ENCODE measurements at places on chromosomes 6 and 20.

GRCh38 chr6:32982702-32983492, 14.5 kb downstream of the BRD2 start:
- DNase-seq, result peak; percentile 50

DNA sequence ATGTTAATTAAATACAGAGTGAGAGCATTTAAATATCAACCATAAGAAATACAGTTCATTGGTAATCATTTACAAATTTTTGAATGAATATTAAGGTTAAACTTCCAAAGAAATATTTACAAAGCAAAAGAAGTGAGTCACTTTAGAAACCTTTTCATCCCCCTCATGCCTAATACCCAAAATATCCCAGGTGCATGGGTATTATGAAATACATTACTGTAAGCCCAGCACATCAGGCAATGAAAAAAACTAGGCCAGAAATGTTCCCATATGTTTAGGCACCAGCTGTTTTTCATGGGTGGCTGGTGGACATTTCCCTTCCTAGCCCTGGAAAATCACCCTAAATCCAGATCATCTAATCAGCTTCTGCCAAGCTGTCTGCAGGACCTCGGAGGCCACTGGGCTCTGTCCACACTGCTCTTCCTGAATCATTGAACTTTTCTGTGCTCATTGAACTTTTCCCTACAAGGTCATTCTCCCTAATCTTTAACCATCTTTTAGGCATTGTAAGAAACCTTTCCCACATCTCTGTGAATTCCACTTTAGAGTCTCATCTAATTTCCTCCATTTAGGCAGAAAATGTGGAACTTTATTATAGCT, 145.3 kb upstream of the STXBP5 start:
- DNase-seq, result no peak

GRCh38 chr6:21213492-21213891, 380.1 kb upstream of the SOX4 start:
- DNase-seq, result no peak

DNA sequence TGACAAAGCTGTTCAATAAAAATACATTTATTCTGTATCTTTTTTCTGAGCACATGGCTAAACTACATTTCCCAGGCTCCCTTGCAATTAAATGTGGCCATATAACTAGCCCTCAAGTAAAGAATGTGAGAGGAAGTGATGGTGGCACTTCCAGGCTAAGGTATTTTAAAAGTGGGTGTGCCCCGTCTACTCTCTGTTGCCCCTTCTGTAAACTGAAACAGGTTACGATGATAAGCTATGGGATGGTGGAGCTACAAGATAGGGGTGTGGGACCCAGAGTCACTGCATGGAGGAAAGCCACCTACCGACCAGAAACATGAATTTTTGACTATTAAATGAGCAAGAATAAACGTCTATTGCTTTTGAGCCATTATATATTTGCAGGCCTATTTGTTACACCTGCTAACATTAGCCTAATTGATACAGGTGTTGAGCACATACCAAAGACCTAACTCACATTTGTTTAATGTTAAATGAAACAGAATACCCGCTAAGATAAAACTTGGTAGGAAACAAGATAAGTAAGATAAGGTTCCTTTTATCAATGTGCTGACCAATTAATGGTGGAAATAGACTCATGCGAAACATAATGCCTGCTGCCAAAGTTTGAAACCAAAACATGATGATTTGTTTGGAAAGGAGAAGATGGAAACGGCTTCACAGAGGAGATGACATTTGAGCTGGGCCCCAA, 3.1 kb downstream of the FYN start:
- peak; percentile 36 for DNase-seq

- DNase-seq, result peak; percentile 92
Measured at GRCh38 chr6:108562503-108562993, 1.8 kb downstream of the FOXO3 start.

GRCh38 chr6:12164508-12164770, 125.7 kb upstream of the EDN1 start:
- no peak for DNase-seq

DNA sequence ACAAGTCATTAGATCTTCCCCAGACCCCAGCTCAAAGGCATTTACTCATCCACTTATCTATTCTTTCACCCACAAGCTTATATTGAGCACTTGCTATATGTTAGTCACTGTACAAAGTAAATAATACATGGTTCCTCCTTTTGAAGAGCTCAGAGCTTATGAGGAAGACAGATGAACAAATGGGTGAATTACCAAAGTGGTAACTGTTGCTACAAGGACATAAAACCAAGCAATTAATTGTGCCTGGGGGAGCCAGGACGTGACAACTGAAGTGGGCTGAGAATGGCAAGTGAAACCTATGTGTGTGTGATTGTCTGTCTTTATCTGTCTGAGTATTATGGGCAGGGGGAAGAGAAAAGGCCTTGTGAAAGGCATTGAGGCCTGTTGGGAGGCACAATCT, 45.6 kb upstream of the AKIRIN2 start:
- DNase-seq, result no peak

- no peak for DNase-seq
Measured at GRCh38 chr6:36050947-36051710, 23.5 kb downstream of the MAPK14 start.

DNA sequence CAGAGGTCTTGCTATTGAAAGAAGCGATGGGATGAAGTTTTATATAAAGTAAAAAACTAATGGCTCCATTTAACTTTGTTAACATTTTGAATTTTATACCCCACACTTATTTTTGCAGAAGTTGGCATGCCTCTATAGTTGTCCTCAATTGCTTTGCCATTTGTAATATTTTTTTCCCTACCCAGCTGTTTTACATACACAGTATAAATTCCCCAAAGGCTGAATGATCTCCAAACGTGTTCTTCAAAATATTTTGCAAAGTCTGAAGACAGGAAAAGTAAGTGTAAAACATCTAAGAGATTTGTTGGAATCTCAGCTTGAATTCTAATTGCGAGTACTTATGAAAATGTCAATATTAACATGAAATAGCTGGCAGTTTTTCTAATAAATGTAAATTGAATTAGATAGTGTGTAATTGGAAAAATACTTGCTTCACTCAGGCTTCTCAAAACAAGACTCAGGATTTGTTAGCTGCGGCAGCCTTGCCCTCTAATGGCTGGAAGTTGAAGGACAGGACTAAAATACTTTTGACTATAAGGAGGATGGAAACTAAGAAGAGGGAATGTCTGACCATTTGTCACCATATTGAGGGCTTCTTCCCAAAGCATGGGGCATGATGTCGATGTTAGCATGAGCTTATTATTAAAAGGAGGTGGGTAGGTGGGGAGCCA, 226.8 kb downstream of the UST start:
- DNase-seq, result no peak

GRCh38 chr6:27836783-27837624, 75.2 kb downstream of the OR2B2 start:
- peak; percentile 98 for DNase-seq

GRCh38 chr6:118551063-118552053, 3.3 kb downstream of the PLN start:
- peak; percentile 57 for DNase-seq

GRCh38 chr6:115592025-115592424, 468.7 kb downstream of the FRK start:
- no peak for DNase-seq

- no peak for DNase-seq
Measured at GRCh38 chr6:110712238-110712637, 103.0 kb downstream of the CDK19 start.

- no peak for DNase-seq
Measured at GRCh38 chr6:4163408-4164116, 28.2 kb upstream of the ECI2 start.

DNA sequence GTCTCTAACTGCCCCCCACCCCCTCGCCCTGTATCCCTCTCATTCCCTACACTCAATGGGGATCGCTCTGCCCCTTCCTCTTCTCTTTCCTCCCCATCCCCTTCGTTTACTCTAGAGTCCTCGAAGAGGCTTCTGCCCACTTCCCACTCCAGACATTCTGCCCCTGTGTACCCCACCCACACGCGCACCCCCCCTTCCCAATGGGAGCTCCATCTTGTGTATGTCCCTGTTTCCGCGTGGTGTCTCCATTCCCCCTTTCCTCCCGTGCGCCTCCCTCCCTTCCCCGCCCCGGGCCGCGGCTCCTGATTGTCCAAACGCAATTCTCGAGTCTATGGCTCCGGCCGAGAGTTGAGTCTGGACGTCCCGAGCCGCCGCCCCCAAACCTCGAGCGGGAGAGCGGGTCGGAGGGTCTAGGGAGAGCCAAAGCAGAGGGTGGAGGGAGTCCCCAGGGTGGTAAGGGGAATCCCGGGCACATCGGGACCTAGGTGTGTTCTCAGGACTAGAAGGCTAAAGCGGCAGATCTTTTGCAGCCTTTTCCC, 679 bp upstream of the RING1 start:
- peak; percentile 35 for DNase-seq

GRCh38 chr6:129865013-129865412, 3.9 kb upstream of the TMEM244 start:
- DNase-seq, result no peak

DNA sequence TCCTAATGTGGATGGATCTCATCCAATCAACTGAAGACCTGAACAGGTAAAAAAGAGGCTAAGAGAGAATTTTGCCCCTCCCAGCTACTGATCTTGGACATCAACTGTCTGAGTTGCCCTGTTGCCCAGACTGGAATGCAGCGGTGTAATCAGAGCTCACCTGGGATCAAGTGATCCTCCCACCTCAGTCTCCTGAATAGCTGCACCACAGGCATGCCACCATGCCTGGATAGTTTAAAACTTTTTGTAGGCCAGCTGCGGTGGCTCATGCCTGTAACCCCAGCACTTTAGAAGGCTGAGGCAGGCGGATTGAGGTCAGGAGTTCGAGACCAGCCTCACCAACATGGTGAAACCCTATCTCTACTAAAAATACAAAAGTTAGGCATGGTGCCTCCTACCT, 34.9 kb upstream of the GCNT2 start:
- DNase-seq, result no peak

DNA sequence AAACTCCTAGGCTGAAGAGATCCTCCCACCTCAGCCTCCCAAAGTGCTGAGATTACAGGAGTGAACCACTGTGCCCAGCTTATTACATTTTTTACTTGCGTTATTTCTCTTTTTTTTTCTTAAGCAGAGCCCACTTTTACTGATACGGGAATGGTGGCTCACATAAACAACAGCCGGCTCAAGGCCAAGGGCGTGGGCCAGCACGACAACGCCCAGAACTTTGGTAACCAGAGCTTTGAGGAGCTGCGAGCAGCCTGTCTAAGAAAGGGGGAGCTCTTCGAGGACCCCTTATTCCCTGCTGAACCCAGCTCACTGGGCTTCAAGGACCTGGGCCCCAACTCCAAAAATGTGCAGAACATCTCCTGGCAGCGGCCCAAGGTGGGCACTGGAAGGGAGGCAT, 10.5 kb downstream of the CAPN11 start:
- peak; percentile 25 for DNase-seq

DNA sequence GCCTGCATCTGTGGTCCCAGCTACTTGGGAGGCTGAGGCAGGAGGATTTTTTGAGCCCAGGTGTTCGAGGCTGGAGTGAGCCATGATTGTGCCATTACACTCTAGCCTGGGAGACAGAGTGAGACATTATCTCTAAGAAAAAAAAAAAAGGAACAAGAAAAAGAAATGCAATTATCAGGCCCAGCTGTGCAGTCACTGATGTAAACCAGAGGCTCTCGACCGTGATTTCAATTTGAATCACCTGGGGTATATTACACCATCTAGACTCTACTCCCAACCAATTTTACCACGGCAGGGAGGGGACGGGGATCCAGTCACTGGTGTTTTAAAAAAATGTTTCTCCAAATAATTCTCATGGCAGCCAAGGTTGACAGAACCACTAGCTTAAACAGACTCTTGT, 48.8 kb upstream of the NKX2-2 start:
- DNase-seq, result no peak

- no peak for DNase-seq
Measured at GRCh38 chr6:142339113-142339512, 37.3 kb downstream of the ADGRG6 start.

GRCh38 chr20:60653111-60653845, 598.8 kb upstream of the CDH4 start:
- DNase-seq, result no peak

- DNase-seq, result no peak
Measured at GRCh38 chr20:32980990-32981389, 23.2 kb downstream of the SUN5 start.

- DNase-seq, result peak; percentile 93
Measured at GRCh38 chr6:139124887-139125672, 9.8 kb upstream of the HECA start.

DNA sequence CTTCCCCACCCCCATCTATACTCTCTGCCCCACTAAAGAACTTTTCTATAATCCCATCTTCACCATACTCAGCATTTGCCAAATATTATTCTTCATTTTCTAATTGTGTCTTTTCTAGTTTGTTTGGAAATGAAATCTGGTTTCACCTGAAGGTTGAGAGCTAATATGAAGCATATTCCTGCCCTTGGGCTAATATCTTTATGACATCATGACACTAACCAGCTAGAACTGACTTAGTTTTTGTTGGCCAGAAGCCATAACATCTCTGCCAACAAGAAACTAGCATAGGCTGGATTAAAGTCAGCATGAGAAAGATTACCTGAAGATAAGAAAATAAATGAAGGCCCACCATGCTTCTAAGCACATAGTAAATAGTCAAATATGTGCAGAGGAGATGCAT, 16.7 kb downstream of the UNC5CL start:
- peak; percentile 22 for DNase-seq

GRCh38 chr20:18831830-18832499, 18.4 kb downstream of the SCP2D1 start:
- DNase-seq, result no peak

GRCh38 chr6:145621776-145622175, 113.5 kb downstream of the EPM2A start:
- DNase-seq, result no peak

- DNase-seq, result peak; percentile 84
Measured at GRCh38 chr20:62651285-62652021, 9.2 kb downstream of the SLCO4A1 start.

DNA sequence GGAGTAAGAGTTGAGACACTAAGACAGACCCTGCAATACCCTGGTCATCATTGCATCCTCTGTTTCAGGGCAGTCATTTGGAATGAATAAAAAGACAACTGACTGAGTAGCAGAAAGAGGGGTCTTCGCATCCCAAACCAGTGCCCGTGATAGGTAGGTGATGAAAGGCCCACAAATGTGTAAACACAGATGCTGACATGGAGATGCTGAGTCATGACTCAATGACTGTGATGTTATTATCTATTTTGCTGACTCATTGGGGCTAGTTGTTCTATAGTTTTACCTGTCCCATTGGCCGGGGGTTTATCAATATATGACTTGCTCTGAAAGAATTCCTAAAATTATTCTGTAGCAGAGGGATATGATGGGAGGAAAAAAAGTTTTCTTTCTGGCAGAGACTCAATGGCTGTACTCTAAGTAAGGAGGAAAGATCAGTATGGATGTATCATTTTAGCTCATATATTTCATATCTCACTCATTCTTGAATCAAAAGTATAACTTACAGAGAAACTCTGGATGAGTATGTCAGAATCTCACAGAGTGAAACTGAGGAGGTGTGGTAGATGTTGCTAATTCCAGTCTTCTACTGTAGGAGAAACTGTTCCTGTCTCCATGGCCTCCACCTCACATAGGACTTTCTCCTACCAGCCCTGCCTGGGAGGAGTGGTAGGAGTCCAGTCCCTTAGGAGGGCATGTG, 119.9 kb upstream of the PREP start:
- peak; percentile 9 for DNase-seq

- peak; percentile 27 for DNase-seq
Measured at GRCh38 chr6:47235964-47236760, 73.5 kb downstream of the TNFRSF21 start.
